Activated CD4-positive, alpha-beta T cell treated with anti-CD3 and anti-CD28 coated beads, Interleukin-2, amount 10 ng/mL, durations not matched to agents 7 days and 5 days (primary cell): ENCODE measurements at places on chromosomes 11 and 22. TPM values are rescaled to one million over a fixed set of nuclear protein-coding genes. Genes with fewer than 3 reads are reported as not detected.

DNA sequence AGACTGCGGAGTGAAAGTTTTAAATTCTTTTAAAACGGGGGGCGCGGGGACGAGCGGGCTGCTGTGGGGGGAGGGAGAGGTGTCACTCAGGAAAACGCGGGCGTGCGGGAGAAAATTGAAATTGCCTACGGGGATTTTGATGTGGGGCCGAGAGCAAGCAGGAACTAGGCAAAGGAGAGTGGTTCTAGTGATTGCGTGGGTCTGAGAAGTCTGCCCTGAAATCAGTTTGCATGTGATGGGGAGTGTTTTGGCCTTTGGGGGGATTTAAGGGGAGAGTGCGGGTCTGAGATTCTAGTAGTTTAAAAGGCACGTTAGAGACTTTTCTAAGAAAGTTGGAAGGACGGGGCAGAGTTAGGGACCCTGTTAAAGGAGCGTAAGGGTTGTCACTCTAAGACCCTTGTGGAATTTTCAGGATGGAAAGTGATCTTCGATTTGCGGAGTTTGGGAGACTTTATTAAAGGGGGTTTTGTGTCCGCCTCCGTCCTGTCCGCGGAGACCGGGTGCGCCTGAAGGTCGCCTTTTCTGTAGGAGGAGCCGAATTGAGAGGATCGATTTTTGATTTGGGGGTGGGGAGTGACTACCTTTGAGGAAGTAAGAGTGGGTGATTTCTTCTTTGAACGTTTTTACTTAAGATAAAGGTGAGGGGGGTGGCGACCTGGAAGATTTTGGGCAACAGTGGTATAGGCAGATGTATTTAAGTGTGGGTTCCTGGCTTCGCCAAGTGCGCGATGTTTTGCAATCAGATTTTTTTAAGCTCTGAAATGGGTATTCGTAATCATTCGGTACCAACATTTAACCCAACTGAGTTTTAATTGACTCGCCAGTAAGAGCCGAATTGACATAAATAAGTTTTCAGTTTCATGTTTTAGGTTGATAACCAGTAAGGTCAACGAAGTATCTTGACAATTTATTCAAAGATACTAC is 1.1 kb downstream of the EED start:
- no peak overlapping the region for H3K27ac ChIP-seq
- DNase-seq: peak; percentile 29
- H3K36me3 ChIP-seq: peaks cover 18% of the 10 kb centered on the region
- H3K4me3 ChIP-seq: no peak overlapping the region
- H3K4me1 ChIP-seq: peaks cover 45% of the 10 kb centered on the region

OR11H1 gene
- total RNA-seq: not detected

A4GALT gene
- total RNA-seq: 0.35 TPM

- H3K36me3 ChIP-seq: no peaks in the 10 kb centered on the region
- H3K4me3 ChIP-seq: no peak overlapping the region
- peaks cover 61% of the 10 kb centered on the region for H3K27me3 ChIP-seq
Observed at GRCh38 chr11:67366961-67367760, 6.2 kb downstream of the CLCF1 start.

DNA sequence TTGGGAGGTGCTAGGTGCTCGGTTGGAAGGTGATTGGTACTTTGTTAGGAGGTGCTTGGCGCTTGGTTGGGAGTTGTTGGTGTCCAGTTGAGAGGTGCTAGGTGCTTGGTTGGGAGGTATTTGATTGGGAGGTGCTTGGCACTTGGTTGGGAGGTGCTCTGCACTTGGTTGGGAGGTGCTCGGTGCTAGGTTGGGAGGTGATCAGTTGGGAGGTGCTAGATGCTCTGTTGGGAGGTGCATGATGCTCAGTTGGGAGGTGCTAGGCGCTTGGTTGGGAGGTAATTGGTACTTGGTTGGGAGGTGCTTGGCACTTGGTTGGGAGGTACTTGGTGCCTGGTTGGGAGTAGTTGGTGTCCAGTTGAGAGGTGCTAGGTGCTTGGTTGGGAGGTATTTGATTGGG is 40.2 kb downstream of the LRP5 start:
- DNase-seq: no peak
- no peak overlapping the region for H3K4me3 ChIP-seq
- no peaks in the 10 kb centered on the region for H3K36me3 ChIP-seq

DNA sequence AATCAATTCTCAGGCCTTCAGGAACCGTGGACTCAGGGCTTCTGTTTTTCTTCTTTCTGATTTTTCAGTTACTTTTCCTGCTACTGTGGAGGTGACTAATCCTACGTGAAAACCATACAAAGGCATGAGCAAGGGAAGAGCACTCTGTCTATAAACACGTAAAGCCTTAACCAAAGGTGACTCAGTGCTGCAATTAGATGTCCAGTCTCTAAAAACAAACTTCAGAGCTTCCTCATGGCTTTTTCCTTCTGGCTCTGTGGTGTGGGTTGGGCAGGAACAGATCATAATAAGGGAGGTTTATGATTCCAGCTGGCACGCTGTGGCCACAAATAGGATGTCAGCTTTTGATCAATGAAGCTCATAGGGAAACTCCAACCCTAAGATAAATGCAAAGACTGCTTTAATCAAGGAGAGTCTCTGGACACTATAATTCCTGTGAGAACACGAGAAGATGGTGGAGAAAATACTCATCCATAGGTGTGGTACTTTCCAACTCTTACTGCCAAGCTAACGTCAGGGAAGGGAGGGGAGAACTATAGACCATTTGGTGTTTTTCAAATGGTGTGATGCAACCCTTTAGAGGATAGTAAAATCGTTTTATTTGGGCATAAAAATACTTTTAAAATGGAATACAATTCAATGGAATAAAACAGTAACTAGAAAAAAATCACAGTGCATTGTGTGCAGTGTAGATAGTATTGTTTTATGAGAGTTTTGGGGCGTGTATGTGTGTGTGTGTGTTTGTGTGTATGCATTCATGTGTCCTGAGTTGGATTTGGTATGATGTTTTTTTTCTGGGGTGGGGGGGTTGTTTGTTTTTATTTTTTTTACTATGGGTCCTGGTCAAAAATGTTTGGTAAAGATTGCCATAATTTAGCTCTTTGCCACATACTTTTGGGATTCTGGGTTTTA is at the start of gene NXPE2:
TSS of gene NXPE2 (plus strand) at position 403 of the 912 bp plus-strand sequence. CDS start at position 452, 49 bp downstream.
- H3K36me3 ChIP-seq: no peaks in the 10 kb centered on the region
- no peaks in the 10 kb centered on the region for H3K4me1 ChIP-seq
- H3K4me3 ChIP-seq: no peak within 1 kb of the TSS
- DNase-seq: no peak

DNA sequence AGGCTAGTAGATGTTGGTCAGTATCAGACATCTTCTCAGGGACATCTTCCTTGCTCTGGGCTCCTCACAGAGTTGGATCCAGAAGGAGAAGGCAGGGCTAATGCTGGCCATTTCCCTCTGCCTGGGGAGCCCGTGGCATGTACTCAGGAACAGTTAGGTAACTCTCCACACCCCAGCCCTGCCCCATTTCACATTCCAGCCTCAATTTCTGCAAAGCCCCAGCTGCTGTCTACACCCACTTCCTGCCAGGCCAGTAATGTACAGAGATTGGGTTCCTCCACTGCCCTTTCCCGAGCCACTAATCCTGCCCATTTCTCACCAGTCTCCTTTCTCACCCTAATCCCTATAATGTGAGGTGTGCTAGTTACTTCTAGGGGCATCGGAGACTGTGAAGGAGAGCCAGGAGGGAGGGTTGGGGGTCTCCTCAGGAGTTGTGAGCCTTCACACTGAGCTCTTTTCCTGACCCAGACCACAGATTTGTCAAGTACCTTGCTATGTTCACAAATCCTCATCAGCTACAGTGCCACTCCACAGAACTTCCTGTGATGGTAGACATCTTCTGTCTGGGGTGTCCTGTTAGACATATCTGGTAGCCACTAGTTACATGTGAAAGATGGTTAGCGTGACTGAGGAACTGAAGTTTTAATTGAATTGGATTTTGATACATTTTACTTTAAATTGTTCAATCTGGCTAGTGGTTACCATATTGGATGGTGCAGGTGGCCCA is 1.3 kb upstream of the SEC14L3 start:
- no peak for DNase-seq
- H3K27me3 ChIP-seq: peaks cover 7% of the 10 kb centered on the region
- H3K27ac ChIP-seq: no peak overlapping the region
- H3K4me3 ChIP-seq: no peak overlapping the region

DNA sequence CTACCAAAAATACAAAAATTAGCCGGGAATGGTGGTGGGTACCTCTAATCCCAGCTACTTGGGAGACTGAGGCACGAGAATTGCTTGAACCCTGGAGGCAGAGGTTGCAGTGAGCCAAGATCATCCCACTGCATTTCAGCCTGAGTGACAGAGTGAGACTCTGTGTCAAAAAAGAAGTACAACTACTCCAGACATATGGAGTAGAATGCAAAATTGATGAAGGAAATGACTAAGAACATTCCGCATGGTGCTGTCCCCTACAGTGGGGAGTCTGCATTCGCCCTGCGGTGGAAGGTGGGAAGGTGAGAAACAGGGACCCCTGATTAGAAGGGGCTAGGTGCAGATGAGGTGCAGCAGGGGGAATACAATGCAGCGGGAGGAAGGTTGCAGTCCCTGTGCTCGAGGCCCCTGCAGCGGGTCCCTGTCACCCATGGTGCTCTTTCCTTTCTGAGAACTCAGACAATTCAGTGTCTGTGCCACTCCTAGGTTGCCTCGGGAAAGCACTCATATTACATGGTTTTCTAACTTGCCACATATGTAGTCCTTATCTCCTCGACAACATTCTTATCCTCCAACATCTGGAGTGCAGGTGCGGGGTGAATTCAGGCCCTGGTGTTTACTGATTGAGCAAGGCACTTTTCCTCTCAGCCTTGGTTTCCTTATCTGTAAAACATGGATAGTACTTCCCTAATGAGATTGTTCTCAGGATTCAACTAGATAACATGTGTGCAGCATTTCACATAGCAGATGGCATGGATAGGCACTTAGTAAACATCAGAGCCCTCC is 5.2 kb downstream of the POLD4 start:
- no peaks in the 10 kb centered on the region for H3K27me3 ChIP-seq
- peaks cover 8% of the 10 kb centered on the region for H3K36me3 ChIP-seq
- H3K4me1 ChIP-seq: peaks cover 43% of the 10 kb centered on the region

- no peaks in the 10 kb centered on the region for H3K4me1 ChIP-seq
- no peaks in the 10 kb centered on the region for H3K36me3 ChIP-seq
- H3K27me3 ChIP-seq: no peaks in the 10 kb centered on the region
- no peak overlapping the region for H3K4me3 ChIP-seq
- DNase-seq: no peak
Observed at GRCh38 chr11:61488651-61489291, 19.8 kb upstream of the LRRC10B start.

GRCh38 chr11:62439785-62440602 is 21.2 kb downstream of the SCGB1A1 start:
- no peak overlapping the region for H3K27ac ChIP-seq
- no peak for DNase-seq
- H3K27me3 ChIP-seq: no peaks in the 10 kb centered on the region
- no peaks in the 10 kb centered on the region for H3K36me3 ChIP-seq
- H3K4me3 ChIP-seq: no peak overlapping the region
- H3K4me1 ChIP-seq: peaks cover 19% of the 10 kb centered on the region

GRCh38 chr11:126695293-126695692 is 305.3 kb downstream of the KIRREL3 start:
- no peak overlapping the region for H3K4me3 ChIP-seq
- H3K4me1 ChIP-seq: no peaks in the 10 kb centered on the region
- no peak for DNase-seq

DNA sequence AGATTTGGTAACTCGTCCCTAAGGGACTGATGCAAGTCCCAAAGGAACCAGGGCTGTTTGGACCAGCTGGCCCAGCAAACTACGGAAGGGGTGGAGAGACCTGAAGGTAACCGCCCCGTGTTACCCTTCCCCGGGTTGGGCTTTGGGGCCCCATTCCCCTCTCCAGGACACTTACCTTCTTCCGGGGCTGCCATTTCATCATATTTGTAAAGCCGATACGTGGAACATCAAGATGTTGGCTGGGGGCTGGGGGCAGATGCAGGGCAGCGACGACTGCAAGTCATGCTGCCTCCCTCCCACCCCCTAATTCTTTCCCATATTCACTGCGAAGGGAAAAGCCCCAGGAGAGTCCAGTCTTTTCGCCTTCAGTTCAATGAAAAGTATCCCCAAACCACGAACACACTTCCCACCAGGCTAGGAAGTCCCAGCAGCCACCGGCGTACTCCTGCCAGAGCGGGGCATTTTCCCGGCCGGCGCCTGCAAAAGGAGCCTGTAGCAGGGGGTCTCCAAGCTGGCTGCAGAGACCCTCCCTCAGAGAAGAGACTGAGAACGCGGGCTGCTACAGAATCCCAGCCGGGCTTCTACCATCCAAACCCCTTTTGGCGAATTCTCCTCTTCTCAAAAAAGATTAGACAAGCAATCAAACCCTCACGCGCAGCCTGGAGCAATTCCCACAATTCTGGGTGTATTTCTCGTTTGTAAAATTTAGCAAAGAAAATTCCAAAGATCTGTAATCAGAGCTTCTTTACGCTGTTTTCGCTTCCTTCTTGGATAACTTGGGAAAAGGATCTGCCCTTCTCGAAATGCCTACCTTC is 236.7 kb downstream of the TTC28 start:
- peaks cover 24% of the 10 kb centered on the region for H3K4me1 ChIP-seq
- H3K4me3 ChIP-seq: peak overlapping the region; percentile 73
- peak; percentile 8 for DNase-seq
- peaks cover 16% of the 10 kb centered on the region for H3K27me3 ChIP-seq
- peak overlapping the region; percentile 83 for H3K27ac ChIP-seq

GRCh38 chr22:38021206-38021605 is 36.0 kb upstream of the PICK1 start:
- H3K27ac ChIP-seq: no peak overlapping the region
- no peaks in the 10 kb centered on the region for H3K4me1 ChIP-seq
- DNase-seq: no peak
- no peaks in the 10 kb centered on the region for H3K36me3 ChIP-seq
- no peaks in the 10 kb centered on the region for H3K27me3 ChIP-seq
- H3K4me3 ChIP-seq: no peak overlapping the region

DNA sequence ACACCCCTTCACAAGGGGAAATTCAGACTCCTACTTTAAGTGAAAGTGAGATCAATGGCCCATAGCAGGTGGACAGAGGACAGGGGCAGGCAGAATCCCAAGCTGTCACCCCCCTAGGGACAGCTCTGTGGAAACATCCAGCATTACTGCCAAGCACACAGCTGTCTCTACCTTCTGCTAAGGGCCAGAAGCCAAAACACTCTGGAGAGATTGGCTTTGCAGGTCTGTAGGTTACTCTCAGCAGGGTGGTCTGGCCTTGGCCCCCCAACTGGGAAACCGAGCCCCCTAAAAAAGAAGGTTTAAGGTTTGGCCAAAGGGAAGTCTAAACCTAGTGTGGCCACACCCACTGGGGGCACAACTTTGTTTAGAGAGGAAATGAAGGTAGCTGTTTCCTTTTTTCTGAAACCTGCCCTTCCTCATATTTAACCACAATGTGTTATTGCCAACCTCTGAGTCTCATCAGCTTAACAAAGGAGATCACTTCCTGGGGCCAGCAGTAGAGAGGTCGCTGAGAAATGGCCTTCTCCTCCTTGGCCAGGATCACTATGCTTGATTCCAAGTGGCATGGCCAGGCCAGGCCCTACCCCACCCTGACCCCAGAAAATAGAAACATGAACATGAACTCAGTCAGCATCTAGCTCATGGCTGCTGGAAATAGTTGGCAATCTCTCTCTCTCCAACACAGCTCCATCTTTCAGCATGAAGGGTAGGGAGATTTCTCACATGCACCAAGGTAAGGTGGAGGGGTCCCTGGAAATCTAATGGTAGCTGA is 25.9 kb upstream of the SCARF2 start:
- H3K27ac ChIP-seq: peak overlapping the region; percentile 100
- peaks cover 55% of the 10 kb centered on the region for H3K36me3 ChIP-seq
- peaks cover 60% of the 10 kb centered on the region for H3K4me1 ChIP-seq
- H3K4me3 ChIP-seq: peak overlapping the region; percentile 59
- peak; percentile 57 for DNase-seq
